ENCODE measurements at places on chromosomes 7 and 10. TPM values are rescaled to one million over a fixed set of nuclear protein-coding genes. Genes with fewer than 3 reads are reported as not detected.

Gene PRSS37
- total RNA-seq = not detected

Gene ENTPD1
- total RNA-seq = 0.37 TPM

Gene SHH
- not detected for total RNA-seq

Gene GRK5
- 58.2 TPM for total RNA-seq

Gene TMEM139
- not detected for total RNA-seq

Gene SAMD9
- total RNA-seq = 1.7 TPM

Gene RAPGEF5
- 14.9 TPM for total RNA-seq

Gene SP8
- total RNA-seq = not detected

Gene SRGN
- total RNA-seq = not detected

Gene SLC18A2
- not detected for total RNA-seq

Gene CISD1
- total RNA-seq = 64.5 TPM

Gene OPN1SW
- not detected for total RNA-seq

Gene CCSER2
- total RNA-seq = 44.1 TPM

Gene ASB10
- total RNA-seq = not detected

Gene GOLGA7B
- 0.63 TPM for total RNA-seq

Gene OR6V1
- total RNA-seq = not detected

Gene OR2A1
- total RNA-seq = 0.60 TPM

Gene PRPS1L1
- not detected for total RNA-seq

Gene TRIM24
- 24.2 TPM for total RNA-seq

Gene COBL
- total RNA-seq = not detected

Gene PRSS2
- not detected for total RNA-seq

Gene DMTF1
- 94.3 TPM for total RNA-seq

Gene DENND2A
- 0.87 TPM for total RNA-seq

Gene FAM131B
- total RNA-seq = 1.9 TPM

Gene MSMB
- total RNA-seq = not detected

Gene GDF2
- total RNA-seq = not detected

Gene TAS2R41
- not detected for total RNA-seq

Gene ZNF804B
- total RNA-seq = not detected

Gene CRHR2
- total RNA-seq = not detected

Gene GHRHR
- total RNA-seq = not detected

Gene AS3MT
- total RNA-seq = 5.2 TPM

Gene ERV3-1
- 18.5 TPM for total RNA-seq

Gene GPR85
- total RNA-seq = not detected

Gene RTKN2
- total RNA-seq = 21.9 TPM

Gene EIF5AL1
- total RNA-seq = 2.7 TPM

Gene SERPINE1
- 4.7 TPM for total RNA-seq

Gene ASIC3
- total RNA-seq = 6.7 TPM

Gene JCAD
- 62.0 TPM for total RNA-seq

Data from A673 (cell line).